ENCODE measurements at places on chromosomes 3 and 15.

DNA sequence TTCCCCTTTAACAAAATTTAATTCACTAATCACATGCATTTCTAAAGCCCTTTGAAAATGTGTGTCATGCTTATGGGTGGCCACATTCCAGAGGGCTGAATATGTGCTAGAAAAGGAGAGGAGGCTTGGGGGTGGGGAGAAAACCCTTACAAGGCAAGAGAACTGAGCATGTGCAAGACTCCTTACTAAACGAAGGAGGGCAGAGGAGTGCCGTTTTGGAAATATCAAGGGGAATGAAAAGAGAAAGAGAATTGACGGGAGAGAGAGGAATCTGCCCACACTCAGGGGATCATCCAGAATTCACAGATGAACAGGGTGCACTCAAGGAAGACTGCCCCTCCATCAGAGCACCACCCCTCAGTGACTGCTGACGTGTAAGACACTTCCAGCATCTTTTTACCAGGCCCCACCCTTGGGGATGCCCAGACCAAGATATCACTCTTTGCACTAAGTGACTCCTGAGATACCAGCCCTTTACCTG lies 37.9 kb upstream of the TSC22D2 start:
- no peak for DNase-seq

GRCh38 chr3:59935025-59935424 lies 885.2 kb upstream of the CFAP20DC start:
- no peak for DNase-seq

GRCh38 chr3:105537371-105538080 lies 170.8 kb downstream of the ALCAM start:
- no peak for DNase-seq

GRCh38 chr3:12960497-12960896 lies 112.7 kb downstream of the IQSEC1 start:
- no peak for DNase-seq

- no peak for DNase-seq
These were observed 3.8 kb downstream of the GPR156 start for GRCh38 chr3:120281261-120281660.

Measured in activated CD8-positive, alpha-beta memory T cell treated with anti-CD3 and anti-CD28 coated beads for 48 hours (primary cell).